Activated naive CD4-positive, alpha-beta T cell (primary cell): ENCODE measurements at places on chromosomes 16 and 17.

DNA sequence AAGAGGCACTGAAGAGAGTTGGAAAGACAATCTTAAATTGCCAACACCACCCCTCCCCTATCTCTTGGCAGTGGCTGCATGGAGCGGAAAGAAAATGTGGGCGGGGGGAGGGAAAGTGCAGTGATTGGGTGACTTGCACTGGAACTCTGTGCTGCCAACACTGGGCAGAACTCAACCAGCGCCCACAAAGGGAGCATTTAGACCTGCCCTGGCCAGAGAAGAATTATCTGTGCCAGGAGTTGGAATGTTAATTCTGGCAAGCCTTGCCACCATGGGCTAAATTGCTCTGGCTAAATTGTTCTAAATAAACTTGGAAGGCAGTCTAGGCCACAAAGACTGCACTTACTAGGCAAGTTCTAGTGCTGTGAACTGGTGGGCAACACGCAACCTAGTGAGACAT lies 6.5 kb upstream of the CCL13 start:
- DNase-seq, result no peak

DNA sequence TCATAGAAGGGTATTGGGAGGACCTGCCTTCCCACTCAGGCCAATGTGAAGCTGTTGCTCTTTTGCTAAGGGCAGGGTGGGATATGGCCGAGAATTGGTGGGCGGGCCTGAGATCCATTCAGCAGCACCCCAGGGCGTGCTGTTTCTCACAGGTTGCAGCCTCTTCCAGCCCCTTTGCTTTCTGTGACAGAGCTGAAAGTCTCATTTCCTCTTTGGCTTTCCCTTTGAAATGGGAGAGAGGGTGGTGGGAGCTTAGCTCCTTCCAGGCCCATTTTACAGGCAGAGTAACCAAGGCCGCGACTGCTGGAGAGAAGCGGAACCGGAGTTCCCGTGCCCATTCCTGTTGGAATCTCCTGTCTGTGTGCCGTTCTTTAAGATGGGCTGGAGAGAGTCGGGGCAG lies 183.0 kb downstream of the RAB11FIP4 start:
- no peak for DNase-seq

GRCh38 chr16:78425891-78426510 lies 326.5 kb downstream of the WWOX start:
- no peak for DNase-seq

- no peak for DNase-seq
Observed at GRCh38 chr17:78883533-78884131, 19.4 kb downstream of the CEP295NL start.

DNA sequence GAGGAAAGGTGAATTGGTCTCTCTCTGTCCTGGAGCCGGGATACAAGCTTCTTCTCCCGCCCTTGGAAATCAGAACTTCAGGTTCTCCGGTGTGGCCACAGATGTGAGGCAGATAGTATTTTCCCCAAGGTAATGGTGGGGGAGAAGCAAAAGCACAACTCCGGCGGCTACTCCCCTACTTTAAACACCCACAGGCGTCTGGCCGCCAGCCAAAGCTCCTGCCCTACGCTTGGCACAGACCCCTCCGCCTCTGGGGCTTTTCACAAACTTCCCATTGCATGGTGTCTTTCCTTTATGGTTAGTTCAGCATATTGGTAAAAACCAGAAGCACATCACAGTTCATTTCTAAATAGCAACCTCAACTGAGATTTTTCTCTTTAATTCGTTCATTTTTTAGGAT lies 39.4 kb upstream of the B4GALNT2 start:
- DNase-seq, result no peak

- no peak for DNase-seq
Observed at GRCh38 chr17:8005357-8005756, 2.9 kb downstream of the GUCY2D start.

- DNase-seq, result no peak
Observed at GRCh38 chr17:73290399-73291259, 21.2 kb downstream of the CDC42EP4 start.
